ENCODE measurements at places on chromosomes 6 and 20.

GRCh38 chr6:73236144-73236750 lies 11.0 kb upstream of the KHDC1L start:
- no peak for DNase-seq

- DNase-seq: peak; percentile 71
These were observed 598 bp downstream of the OGFR start for GRCh38 chr20:62805155-62805710.

- DNase-seq: no peak
These were observed 25.7 kb upstream of the PTGIS start for GRCh38 chr20:49593466-49594142.

DNA sequence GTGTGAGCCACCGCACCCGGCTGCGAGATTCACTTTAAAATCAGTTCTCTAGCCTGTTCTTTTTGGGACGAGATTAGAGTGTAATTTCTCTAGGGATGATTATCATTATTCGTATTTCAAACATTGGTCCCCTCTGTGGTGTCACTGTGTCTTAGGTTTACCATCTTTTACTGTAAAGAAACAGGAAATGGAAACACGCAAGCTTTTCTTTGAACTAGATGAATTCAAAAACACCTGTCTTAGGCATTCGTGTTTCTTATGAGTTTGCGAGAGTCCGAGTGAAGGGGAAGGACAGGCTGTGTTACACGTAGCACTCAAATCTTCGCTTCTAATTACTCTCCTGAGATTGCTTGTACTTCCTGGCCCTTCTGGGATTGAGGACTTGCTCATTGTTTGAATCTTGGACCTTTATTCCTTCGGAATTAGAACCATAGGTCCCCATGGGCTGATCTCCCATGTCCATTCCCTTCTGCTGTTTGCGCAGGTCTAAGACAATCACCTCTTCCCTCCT lies 61.6 kb downstream of the PHACTR2 start:
- no peak for DNase-seq

DNA sequence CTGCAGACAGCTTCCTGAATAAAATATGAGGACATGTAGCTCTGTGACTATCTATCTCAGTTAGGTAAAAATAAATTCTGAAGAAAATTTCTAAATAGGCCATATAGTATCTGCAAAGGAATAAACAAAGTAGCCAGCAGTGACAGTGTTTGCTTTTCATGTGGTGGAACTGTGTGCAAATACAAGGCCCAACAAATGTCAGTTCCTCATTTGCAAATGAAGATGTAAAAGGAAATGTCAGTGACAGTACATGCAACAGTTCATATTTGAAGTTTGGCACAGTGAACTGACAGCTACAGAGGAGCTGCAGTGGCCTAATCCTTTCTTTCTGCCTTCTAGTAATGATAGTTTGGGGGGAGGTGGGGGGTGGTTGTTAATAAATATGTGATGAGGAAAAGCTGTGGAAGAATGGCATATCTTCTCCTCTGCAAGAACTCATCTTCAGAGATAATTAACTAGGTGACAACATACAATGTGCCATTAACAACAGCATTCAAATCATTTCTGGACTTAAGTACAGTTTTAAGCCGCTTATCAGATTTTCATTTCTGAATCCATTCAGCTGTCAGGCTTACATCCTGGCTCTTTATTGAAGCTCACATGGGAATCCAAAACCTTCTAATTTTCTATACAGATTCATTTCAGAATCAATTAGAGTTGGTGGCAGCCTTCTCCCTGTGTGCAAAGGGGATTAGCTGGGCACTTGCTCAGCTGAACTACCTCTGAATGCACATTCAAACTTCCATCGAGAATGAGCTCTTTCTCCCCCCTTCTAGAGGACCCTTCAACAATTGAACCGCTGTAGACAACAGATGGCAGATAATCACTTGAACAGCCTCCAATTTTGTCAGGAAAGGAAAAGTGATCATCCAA lies 1059.0 kb upstream of the EPHA7 start:
- DNase-seq: peak; percentile 69

DNA sequence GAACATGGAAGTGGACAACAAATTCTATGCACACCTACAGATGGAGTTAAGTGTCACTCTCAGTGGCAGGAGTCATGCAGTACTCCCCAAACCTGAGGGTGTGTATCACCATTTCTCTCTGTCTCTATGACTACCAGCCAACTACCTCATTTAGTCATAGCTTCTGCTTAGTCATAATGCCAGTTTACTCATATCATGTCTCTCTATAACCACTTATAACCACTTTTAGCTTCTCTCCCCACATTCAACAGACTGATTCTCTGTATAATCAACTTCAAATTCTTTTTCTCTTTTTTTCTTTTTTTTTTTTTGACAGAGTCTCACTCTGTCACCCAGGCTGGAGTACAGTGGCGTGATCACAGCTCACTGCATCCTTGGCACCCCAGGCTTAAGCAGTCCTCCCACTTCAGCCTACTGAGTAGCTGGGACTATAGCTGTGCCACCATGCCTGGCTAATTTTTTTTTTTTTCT lies 13.8 kb upstream of the GTF3C6 start:
- DNase-seq: no peak

- no peak for DNase-seq
These were observed 62.1 kb downstream of the SLC24A3 start for GRCh38 chr20:19274412-19275015.

DNA sequence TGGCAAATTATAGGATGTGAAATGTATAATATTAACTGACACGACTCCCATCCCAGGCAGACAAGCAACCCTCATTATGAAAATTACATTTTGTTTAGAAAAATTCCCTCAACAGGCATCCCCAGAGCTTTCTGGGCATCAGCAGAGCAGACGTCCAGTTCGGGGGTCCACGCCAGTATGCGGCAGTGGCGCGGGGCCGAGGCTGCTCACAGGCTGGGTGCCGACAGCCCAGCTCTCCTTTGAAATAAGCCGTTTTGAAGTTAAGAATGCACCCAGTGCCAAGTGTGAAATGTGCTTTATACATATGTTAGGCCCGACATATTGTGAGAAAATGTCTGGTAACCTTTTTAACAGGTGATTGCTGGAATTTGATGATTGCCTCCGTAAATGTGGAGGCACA lies 50.4 kb downstream of the RPP40 start:
- DNase-seq: no peak
